Left renal cortex interstitium (tissue), 4 donors: ENCODE measurements at places on chromosomes 3 and 15. TPM values are rescaled to one million over a fixed set of nuclear protein-coding genes. Genes with fewer than 3 reads are reported as not detected.

The CD276 gene
- 191 TPM for polyA plus RNA-seq

The IL20RB gene
- 0.33 TPM for polyA plus RNA-seq

The HTR3E gene
- polyA plus RNA-seq, result not detected

DNA sequence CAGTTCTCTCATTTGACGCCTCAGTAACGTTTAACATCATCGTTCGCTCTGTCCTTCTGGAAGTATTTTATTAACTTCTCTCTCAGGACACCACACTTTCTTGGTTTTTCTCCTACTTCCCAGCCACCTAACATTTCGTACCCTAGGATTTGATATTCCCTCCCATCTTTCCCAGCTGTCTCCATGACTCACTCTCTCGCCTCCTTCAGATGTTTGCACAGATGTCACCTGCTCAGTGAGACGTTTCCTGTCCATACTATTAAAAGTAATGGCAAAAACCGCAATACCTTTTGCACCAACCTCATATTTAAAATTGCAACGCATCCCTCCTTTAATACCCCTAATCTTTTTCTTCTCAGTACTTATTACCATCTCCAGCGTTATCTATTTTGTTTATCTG lies 62.1 kb upstream of the SPRED1 start:
- no peak for DNase-seq

DNA sequence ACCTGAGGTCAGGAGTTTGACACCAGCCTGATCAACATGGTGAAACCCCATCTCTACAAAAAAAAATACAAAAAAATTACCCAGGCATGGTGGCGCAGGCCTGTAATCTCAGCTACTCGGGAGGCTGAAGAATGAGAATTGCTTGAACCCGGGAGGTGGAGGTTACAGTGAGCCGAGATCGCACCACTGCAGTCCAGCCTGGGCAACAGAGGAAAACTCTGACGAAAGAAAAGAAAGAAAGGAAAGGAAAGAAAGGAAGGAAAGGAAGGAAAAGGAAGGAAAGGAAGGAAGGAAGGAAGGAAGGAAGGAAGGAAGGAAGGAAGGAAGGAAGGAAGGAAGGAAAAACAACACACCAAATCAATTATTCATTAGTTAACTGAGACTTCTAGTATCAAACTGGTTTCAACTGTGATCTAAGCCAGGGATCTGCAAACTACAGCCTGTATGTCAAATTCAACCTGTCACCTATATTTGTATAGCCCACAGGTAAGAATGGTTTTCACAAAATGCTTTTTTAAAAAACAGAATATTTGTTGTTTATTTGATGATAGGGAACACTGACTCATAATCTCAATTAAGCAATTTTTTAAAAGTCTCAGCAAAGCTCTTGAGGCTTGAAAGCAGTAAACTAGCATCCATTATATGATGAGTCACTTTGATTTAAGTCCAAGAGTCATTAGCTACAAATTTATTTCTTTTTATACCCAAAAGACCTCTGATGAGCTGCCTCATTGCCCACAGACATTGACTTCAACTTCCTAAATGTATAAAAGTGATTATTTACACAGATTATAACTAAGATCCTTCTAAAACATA lies 127.6 kb downstream of the TBL1XR1 start:
- no peak for DNase-seq

- DNase-seq, result no peak
These were observed 1.2 kb downstream of the CCDC9B start for GRCh38 chr15:40339621-40339945.
